NCI-H526 (cell line): ENCODE measurements at places on chromosomes 4 and X.

- DNase-seq: no peak
These were observed 393.1 kb upstream of the FRG1 start for GRCh38 chr4:189547559-189547958.

- DNase-seq: no peak
These were observed 45.8 kb upstream of the TMEM131L start for GRCh38 chr4:153420361-153420760.

DNA sequence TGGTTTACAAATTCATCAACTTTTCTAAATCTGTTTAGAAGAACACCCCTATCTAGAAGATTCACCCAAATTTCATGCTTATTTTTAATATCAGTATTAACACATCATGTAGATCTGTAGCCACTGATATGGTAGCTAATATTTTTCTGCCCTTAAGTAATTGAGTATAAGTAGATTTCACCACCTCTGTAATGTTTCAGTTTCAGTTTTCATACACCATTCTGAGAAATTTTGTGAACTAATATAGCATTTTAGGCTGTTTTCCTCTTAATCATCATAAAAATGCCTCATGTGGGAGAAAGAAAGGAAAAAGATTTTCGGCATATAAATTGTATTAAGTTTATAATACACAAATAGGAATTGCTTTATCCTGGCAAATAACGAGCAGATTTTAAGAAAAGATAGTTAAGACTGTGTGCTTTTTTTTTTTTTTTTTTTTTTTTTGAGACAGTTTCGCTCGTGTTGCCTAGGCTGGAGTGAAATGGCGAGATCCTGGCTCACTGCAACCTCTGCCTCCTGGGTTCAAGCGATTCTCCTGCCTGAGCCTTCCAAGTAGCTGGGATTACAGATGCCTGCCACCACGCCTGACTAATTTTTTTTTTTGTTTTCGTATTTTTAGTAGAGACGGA is 21.4 kb upstream of the RBPJ start:
- no peak for DNase-seq

- no peak for DNase-seq
These were observed 907.8 kb downstream of the STPG2 start for GRCh38 chr4:97235521-97235920.

DNA sequence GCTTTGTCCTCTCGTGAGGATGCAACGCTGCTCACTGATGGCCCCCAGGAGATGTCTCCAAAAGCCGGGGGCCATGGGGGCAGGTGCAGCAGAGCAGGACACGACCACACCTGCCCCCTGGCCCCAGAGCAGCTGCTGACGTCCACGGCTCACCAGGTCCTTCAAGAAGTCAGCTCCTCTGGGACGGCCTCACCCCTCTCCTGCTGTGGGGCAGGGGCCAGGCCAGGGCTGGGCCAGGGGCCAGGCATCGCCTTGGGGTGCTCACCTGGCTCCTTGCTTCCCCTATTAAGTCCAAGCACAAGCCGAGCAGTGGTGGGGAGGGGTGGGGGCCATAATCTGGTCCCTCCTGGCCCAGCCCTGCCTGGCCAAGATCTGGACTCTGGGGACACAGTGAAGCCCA is 28.6 kb upstream of the MXD4 start:
- no peak for DNase-seq
